A172 (cell line): ENCODE measurements at places on chromosomes 4 and X. TPM values are rescaled to one million over a fixed set of nuclear protein-coding genes. Genes with fewer than 3 reads are reported as not detected.
A peak's percentile ranks its signal among the peaks of the same experiment; 100 is the strongest.

GRCh38 chr4:75484190-75484589, 30.0 kb downstream of the RCHY1 start:
- no peak for DNase-seq

GRCh38 chrX:153595859-153596857, 2.8 kb downstream of the CCNQ start:
- no peak for DNase-seq

- peak; percentile 78 for DNase-seq
These were observed 1.5 kb upstream of the ASMTL start for GRCh38 chrX:1453951-1454785.

PABPC4L gene
- 6.2 and 7.8 TPM in 2 replicates for total RNA-seq

GRCh38 chr4:123477711-123478209, 81.2 kb downstream of the SPRY1 start:
- no peak for DNase-seq

HERC5 gene
- total RNA-seq = 13.1 and 14.5 TPM in 2 replicates

ALPK1 gene
- total RNA-seq = 8.8 and 11.6 TPM in 2 replicates

DNA sequence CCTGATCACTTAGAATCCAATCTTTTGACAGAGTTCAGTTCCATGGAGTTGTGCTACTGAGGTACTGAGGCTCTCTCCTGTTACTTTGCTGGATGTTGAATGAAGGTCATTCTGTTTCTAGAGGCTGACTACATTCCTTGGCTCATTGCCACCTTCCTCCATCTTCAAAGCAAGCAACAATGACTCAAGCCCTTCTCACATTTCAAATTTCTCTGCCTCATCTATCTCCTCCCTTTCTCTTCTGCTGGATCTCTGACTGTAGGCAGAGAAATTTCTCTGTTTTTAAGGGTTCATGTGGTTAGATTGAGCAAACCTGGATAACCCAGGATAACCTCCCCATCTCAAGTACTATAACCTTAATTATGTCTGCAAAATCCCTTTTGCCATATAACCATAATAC, 775.4 kb downstream of the STPG2 start:
- peak; percentile 83 for DNase-seq

DNA sequence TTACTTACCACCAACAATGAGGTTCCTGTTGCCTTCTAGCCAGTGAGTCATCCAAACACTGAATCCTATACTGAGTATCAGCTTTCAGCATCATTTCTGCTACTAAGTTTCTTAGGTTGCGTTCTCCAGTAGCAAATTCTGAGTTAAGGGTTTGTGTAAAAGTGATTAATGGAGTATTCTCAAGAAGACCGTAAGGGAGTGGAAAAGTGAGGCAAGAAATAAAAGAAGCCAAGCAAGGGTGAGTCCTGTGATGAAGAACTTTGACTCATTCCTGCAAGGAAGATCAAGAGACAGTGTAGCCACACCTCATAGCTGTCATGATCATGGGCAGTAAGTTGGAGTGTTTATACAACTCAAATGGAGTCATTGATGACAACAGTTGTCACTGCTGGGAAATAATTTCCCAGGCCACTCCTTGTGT, 446.2 kb downstream of the RAPGEF2 start:
- DNase-seq = no peak

GRCh38 chr4:48565362-48566033, 75.4 kb downstream of the ZAR1 start:
- no peak for DNase-seq

RAI2 gene
- not detected in 2 replicates for total RNA-seq

PRRG3 gene
- total RNA-seq = not detected in 2 replicates

DNA sequence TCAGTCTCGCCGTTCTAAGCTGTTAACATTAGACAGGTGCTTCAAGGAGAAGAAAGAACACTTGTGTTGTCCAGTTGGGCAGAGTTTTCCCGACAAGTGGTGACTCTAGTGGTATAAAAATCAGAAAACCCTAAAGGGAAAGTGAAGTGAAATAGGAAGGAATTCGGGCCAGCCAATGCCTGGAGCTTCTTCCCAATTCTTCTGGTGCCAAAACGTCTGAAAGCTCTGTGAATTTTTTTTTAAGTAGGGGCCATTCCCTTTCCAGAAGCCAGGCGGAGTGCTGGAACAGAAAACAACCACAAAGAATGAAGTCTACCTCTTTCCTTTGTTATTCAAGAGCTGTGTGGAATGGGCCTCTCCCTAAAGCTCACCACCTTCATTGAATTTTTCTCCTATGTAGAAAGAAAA, 43.1 kb upstream of the PPARGC1A start:
- no peak for DNase-seq

DNA sequence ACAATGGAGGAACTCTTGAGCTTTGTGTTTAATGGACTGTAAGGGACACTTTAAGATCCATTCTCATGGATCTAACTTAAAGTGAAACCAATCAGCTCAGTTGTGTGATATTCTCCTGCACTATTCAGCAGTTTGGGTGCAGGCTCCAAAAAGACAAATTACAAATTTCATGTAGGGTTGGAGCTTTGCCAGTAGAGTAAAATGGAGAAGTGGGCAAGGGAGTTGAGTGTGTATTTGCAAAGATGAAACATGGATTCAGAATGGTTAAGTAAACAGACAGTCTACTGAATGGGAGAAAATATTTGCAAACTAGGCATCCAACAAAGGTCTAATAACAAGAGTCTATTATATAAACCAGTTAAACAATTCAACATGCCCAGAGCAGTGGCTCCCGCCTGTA, 21.2 kb upstream of the MID2 start:
- no peak for DNase-seq

DNA sequence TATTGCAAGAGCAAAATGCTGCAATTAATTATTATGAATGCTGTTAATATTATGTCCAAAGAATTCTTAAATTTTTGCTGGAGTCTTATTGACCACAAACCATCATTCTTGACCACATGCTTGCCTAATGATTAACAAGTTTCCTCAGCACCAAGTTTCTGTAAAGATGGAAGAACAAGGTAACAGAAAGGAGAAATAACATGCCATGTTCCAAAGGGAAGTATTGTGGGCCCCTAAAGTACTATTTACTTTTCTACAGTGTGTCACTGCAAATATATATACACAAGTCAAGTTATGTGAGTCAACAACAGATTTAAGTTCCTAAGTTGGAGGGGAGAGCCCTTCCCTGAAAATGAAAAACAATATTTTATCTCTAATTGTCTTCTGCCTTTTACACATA, 20.6 kb downstream of the FAM47E start:
- no peak for DNase-seq

GRCh38 chr4:112819729-112820128, 182.8 kb downstream of the LARP7 start:
- no peak for DNase-seq

TFE3 gene
- total RNA-seq = 49.8 and 64.1 TPM in 2 replicates

- DNase-seq = peak; percentile 2
These were observed 120.8 kb upstream of the PJA1 start for GRCh38 chrX:69285881-69286564.

GRCh38 chr4:66331761-66332160, 661.5 kb upstream of the EPHA5 start:
- DNase-seq = no peak

ARHGAP6 gene
- total RNA-seq = 0.28 and 0.38 TPM in 2 replicates

RTL5 gene
- 0.14 and 0.89 TPM in 2 replicates for total RNA-seq
